M059J (cell line): ENCODE measurements at places on chromosomes 4 and X. TPM values are rescaled to one million over a fixed set of nuclear protein-coding genes. Genes with fewer than 3 reads are reported as not detected.

PRICKLE3 gene
- total RNA-seq: 5.8 and 14.9 TPM in 2 replicates

DNA sequence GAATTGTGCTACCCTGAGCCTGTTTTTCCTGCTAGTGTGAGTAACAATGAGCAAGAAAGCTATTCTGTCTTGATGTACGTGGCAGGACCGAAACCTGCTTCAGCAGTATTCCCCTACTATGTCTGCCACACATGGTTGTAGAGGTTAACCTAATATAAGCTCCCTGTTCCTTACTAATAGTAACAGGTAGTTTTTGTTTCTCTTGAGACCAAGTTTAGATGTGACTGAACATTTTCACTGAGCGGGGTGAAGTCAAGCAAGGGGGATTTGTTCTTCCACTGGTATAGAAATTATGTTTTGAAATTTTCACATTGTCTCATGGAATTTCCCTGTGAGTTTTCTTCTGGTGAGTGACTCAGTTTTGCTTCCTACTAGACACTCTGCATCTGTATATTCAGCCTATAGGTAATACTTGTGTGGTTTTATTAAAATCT lies 37.3 kb downstream of the RRAGB start:
- no peak for DNase-seq

- no peak for DNase-seq
Observed at GRCh38 chr4:46445710-46446314, 55.9 kb upstream of the GABRA2 start.

DNA sequence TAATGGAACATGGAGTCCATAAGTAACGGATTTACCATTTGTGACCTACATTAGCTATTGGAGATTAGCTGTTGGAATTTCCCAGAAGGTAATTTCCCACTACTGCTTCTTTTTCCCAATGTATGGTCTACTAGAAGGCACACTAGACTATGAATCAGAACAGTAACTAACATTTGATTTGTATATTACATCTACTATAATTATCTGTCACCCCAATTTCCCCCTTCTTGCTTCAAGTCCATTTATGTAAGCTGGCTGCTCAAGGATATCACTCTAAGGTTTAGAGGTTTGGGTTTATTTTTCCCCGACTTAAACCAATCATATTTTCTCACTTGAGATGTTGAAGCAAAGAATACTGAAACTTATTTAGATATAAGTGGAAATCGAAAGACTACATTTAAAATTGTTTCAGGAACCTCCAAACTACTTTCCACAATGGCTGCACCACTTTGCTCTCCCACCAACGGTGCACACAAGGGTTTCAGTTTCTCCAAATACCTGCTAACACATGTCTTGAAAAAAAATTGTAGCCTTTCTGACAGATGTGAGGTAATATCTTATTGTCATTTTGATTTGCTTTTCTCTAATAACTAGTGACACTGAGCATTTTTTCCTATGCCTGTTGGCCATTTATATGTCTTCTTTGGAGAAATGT lies 33.3 kb upstream of the H2AZ1 start:
- no peak for DNase-seq

DNA sequence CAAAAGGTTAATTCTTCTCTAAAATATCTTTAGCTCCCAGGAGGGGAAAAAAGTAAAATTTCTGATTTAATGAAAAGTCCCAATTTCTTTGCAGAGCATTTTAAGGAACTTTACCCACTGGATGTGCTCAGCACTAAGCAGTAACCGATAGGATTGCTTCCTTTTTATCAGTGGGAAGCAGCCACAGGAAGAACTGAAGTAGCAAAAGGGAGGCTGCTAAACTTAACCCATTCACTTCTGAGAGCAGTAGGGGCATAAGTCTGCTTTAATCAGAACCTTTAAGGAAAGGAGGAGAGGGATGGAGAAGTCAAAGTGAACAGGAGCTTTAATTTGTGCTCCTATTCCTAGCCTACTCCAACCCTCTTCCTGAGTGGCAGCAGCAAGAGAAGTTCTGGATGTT lies at the start of gene F8:
Gene F8, minus strand, starts transcription at position 139 of the 400 bp plus-strand sequence. CDS start 171 bp downstream, outside the sequence.
- no peak for DNase-seq

- DNase-seq: peak; percentile 9
Observed at GRCh38 chrX:43745938-43746721, 90.0 kb downstream of the MAOA start.

TMPRSS11D gene
- total RNA-seq: not detected in 2 replicates

DNA sequence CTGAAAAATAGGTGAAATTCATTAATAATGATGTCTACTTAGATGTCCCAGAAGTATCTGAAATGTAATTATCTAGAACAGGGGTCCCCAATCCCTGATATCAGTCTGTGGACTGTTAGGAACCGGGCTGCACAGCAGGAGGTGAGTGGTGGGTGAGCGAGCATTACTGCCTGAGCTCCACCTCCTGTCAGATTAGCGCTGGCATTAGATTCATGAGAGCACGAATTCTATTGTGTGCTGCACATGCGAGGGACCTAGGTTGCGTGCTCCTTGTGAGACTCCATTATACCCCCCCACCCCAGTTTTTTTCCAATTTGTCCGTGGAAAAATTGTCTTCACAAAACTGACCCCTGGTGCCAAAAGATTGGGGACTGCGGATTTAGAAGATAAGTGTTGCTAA lies 458.8 kb downstream of the CCSER1 start:
- no peak for DNase-seq

DNA sequence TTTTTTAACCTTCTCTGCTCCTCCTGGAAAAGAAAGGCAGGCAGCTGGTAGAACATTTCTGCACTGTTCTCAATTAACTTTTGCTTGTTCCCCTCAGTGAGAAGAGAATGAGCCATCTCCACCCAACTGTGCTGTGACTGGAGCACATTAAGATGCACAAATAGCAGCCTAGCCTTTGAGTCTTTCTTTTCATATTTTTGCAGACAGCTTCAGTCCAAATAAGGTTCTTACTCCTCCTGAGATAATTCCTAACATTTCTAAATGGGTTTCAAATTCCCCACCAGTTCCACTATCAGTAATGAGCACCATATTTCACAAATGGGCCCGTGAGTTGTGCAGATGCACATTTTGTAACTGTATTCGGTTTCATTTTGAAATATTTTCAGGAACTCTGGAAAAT lies 118.6 kb downstream of the SPCS3 start:
- DNase-seq: no peak

GRCh38 chr4:143372093-143372915 lies 35.6 kb downstream of the GAB1 start:
- DNase-seq: no peak

- DNase-seq: no peak
Observed at GRCh38 chr4:86940920-86941460, 6.2 kb downstream of the AFF1 start.

DNA sequence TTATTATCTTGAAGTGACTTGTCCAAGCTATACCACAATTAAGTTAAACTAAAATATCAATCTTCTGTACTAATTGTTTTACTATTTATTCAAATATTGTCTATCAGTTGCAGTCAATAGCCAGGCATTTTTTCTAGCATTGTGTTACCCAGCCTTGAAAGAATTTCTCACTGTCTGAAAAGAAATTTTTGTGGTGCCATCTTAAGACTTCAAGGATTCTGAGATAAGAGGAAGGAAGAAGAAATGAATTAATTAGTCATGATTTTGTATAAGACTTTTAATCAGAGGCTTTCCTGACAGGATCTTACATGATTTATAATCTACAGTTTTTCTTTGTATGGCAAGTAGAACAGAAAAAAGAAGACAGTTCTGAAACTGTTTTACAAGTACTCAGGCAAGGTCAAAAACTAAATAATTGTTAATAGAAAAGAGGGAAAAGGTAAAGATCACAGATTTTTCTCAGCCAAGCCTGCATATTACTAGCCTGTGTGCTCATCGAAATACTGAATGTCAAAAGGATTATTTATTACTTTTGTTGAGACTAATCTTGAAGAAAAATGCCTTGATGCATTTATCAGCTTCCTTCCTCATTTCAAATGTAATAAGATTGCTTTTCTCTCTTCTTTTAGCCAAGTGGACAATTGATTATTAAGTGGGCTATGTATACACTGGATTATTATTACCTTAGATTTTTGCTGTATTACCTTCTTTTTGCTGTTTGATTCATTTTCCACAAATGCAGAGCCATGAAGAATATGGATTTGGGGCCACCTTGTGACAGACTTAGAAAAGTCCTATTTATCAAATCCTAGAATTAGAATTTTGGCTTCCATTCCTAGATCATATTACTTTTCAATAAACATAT lies 53.8 kb downstream of the CXCL1 start:
- peak; percentile 50 for DNase-seq

SLC39A8 gene
- total RNA-seq: 16.1 and 18.2 TPM in 2 replicates

- no peak for DNase-seq
Observed at GRCh38 chr4:129526812-129527211, 430.9 kb downstream of the C4orf33 start.

DNA sequence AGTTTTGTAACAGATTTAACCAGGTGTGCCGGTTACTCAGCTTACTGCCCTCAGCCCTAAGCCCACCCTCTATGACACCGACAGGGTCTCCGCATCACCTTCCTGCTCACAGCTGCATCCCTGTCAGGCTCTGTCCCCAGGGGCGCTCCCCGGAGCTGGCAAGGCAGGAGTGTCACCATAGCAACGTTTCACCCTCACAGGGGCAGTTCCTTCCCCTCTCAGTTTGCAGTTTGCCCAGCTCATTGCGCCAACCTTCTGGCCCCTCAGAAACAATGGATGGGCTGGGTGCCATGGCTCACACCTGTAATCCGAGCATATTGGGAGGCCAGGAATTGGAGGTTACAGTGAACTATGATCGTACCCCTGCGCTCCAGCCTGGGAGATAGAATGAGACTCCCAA lies 42.6 kb downstream of the RGS12 start:
- no peak for DNase-seq

GRCh38 chr4:157265281-157265680 lies 44.8 kb downstream of the GRIA2 start:
- peak; percentile 53 for DNase-seq

HHIP gene
- total RNA-seq: 0.17 and 2.8 TPM in 2 replicates

DNA sequence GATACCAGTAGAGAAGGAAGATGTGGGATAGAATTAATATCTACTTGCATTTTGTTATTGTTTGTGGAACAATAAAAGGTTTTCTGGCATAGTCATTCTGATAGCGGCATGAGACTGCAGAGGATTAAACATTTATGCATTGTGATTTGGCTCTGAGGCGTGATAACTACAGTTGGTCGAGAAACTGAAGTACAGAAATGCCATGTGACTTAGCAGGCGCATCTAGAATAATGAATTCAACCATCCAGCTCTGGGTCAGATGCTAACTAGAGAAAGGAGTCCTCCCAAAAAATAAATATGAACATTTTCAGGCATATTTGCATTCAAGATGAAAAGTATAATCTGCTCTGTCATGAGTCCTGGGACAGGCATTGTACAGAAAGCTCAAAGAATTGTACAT lies 62.8 kb downstream of the CCSER1 start:
- no peak for DNase-seq

- no peak for DNase-seq
Observed at GRCh38 chr4:4412641-4413372, 25.9 kb downstream of the NSG1 start.

DNA sequence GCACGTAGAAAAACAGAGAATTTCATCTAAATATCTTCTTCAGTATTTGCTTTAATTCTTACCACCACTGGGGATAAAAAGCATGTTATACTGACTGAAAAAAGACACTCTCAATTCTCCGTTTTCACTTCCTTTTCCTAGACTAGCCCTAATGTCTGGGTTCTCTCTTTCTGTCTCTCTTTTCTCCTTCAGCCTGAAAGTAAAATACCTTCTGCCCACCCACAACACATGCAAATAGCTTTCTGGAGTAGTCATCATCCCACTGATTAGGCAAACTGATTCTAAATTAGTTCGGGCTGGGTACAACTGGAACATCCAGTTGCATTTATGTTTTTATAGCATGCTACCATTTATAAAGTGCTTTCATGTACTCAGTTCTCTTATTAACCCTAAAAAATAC lies 142.4 kb upstream of the ANKRD50 start:
- peak; percentile 12 for DNase-seq

GRCh38 chr4:115972967-115973366 lies 859.5 kb upstream of the NDST4 start:
- no peak for DNase-seq

- DNase-seq: no peak
Observed at GRCh38 chr4:87451537-87451936, 29.2 kb downstream of the NUDT9 start.

- DNase-seq: no peak
Observed at GRCh38 chr4:23161787-23162186, 469.1 kb downstream of the GBA3 start.

TKTL2 gene
- not detected in 2 replicates for total RNA-seq

GRCh38 chr4:74823194-74823593 lies 28.9 kb upstream of the BTC start:
- no peak for DNase-seq

SOX3 gene
- total RNA-seq: not detected in 2 replicates

- no peak for DNase-seq
Observed at GRCh38 chr4:110624398-110624780, 1.5 kb upstream of the PITX2 start.

- DNase-seq: no peak
Observed at GRCh38 chr4:27381815-27382214, 521.2 kb downstream of the STIM2 start.

GRCh38 chr4:155331478-155331877 lies 45.3 kb downstream of the MAP9 start:
- DNase-seq: no peak

FAM13A gene
- total RNA-seq: 9.2 and 9.7 TPM in 2 replicates

- DNase-seq: no peak
Observed at GRCh38 chrX:143642426-143642825, 6.5 kb upstream of the SLITRK4 start.

DNA sequence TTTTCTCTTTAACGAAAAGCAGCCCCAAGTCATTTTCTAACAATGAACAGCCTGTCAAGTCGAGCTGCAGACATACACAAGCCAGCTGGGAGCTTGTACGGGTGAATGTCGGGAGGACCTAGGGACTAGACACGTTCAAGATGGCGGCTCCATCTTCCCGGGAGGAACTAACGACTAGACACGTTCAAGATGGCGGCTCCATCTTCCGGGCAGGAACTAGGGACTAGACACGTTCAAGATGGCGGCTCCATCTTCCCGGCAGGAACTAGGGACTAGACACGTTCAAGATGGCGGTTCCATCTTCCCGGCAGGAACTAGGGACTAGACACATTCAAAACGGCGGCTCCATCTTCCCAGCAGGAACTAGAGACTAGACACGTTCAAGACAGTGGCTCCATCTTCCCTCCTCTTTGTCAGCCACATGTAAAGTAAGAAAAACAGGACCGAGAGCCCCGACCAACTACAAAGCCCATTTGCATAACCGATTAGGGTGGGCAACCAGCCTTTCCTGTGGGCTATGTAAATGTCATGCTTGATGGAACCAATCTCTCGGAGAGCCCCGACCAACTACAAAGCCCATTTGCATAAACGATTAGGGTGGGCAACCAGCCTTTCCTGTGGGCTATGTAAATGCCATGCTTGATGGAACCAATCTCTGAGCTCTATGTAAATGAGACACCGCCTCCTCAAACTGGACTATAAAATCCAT lies 175.5 kb downstream of the DHRSX start:
- DNase-seq: no peak
